ENCODE measurements at places on chromosomes 12 and 14.

GRCh38 chr14:23550812-23551265 lies 726 bp downstream of the ZFHX2 start:
- no peaks in the 10 kb centered on the region for H3K36me3 ChIP-seq
- no peak overlapping the region for H3K27ac ChIP-seq
- H3K4me3 ChIP-seq: peak overlapping the region; percentile 74
- H3K27me3 ChIP-seq: peaks cover 14% of the 10 kb centered on the region

GRCh38 chr12:49524660-49525324 lies 14.0 kb upstream of the KCNH3 start:
- H3K27me3 ChIP-seq: no peaks in the 10 kb centered on the region
- H3K27ac ChIP-seq: no peak overlapping the region
- DNase-seq: no peak
- no peak overlapping the region for H3K4me3 ChIP-seq

GRCh38 chr12:109192358-109192757 lies 76.0 kb downstream of the ACACB start:
- H3K4me3 ChIP-seq: no peak overlapping the region
- no peaks in the 10 kb centered on the region for H3K36me3 ChIP-seq
- peak; percentile 31 for DNase-seq
- no peak overlapping the region for H3K27ac ChIP-seq

DNA sequence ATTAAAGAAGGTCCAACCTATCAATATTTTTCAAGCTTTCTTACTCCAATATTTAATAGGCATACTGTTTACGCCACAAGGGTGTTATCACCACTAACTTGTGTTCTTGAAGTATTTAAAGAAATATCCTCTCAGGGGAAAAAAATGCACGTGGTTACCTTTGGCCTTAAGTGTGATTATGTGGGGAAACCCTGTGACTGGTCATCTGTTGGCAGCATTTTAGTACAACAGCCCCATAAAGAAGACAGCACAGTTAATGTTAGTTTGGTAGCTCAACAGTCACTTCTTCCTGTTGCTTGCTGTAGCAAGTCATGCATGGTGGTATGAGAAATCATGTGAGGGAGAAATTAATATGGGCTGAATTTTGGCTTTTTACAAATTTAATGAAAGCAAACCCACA lies 1021.5 kb upstream of the TMEM132C start:
- H3K27me3 ChIP-seq: no peaks in the 10 kb centered on the region
- H3K4me3 ChIP-seq: no peak overlapping the region

DNA sequence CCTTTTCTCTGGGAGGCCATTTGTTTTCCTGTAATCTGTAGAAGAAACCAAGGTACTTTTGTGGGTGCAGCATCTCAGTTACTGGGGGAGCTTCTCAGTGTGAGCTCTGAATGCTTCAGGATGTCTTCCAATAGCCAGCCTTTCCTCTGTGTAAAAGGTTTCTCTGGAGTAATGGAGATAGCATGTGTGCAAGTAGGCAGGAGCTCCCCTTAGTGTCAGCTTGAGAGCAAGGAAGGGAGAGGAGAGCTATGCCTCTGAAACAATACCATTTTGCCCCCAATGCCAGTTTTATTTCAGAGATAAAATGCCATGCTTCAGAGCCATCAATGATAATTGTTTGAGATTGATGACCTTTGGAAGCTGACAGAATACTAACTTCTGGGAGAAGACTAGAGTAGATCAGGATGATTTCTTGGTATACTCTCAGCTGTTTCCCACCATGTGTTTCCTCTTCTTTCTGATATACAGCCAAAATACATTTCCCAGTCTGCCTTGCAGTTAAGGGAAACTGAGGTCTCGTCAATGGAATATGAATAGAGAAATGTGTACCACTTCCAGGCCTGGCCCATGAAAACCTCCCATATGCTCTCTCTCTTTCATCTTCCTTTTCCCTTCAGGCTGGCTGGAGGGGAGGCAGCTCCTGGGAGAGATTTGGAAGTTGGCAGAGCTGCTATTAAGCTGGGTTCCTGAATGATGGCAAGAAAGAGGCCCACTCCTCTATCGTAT lies 125.7 kb downstream of the CRADD start:
- peaks cover 13% of the 10 kb centered on the region for H3K4me1 ChIP-seq
- no peaks in the 10 kb centered on the region for H3K27me3 ChIP-seq
- H3K4me3 ChIP-seq: no peak overlapping the region
- no peaks in the 10 kb centered on the region for H3K36me3 ChIP-seq

DNA sequence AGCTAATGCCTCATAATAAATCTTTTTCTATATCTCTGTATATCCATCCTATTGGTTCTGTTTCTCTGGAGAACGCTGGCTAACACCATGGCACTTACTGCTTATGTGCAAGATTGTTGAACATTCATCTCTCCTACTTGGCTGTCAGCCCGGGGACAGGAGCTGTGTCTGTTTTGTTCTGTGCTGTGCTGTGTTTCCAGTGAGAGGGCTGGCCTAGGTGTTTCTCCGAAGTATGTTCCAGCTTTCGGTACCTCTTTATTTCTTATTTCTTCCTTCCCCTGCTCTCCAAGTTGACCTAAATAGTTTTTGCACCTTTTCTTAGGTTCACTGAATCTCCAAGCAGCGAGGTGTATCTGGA lies 18.8 kb upstream of the NR4A1 start:
- peak; percentile 89 for DNase-seq
- H3K4me3 ChIP-seq: peak overlapping the region; percentile 55
- peak overlapping the region; percentile 80 for H3K27ac ChIP-seq

DNA sequence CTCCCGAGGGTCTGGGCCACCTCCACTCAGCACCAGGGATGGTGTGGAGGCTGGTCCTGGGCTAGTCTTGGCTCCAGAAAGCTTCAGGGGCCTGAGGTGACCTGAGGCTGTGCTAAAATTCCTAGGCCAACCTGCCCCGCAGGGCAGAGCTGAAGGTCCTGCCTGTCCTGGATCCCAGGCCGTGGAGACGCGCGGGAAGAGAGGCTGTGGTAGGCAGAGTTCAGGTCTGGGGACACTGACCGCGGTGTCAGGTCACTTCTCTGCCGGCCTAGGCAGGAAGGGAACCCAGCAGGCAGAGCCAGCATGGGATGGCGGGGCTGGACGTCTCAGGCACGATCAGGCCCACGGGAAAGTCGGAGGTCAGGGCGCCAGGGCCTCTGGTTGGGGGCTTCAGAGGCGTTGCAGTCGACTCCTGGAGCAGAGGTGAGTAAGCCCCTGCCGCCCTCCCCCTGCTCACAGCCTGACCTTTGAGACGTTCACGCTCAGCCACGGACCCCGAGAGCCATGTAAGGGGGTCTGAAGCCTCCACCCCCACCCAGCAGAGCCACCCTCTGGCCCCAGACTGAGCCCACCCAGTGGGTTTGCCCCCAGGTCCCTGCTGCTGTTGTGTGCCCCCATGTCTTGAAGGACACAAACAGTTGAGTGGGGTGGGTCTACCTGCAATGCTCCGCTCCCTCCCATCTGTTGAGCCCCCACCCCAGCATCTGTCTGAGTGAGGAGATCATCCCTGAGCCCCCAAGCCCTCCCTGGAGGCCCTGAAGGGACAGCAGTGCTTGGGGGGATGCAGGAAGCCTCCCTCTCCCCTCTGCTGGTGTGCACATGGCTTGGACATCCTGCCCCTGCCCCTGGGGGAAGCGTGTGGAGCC lies 142.7 kb downstream of the KIF26A start:
- DNase-seq: no peak
- no peak overlapping the region for H3K4me3 ChIP-seq
- no peaks in the 10 kb centered on the region for H3K4me1 ChIP-seq
- H3K36me3 ChIP-seq: no peaks in the 10 kb centered on the region

DNA sequence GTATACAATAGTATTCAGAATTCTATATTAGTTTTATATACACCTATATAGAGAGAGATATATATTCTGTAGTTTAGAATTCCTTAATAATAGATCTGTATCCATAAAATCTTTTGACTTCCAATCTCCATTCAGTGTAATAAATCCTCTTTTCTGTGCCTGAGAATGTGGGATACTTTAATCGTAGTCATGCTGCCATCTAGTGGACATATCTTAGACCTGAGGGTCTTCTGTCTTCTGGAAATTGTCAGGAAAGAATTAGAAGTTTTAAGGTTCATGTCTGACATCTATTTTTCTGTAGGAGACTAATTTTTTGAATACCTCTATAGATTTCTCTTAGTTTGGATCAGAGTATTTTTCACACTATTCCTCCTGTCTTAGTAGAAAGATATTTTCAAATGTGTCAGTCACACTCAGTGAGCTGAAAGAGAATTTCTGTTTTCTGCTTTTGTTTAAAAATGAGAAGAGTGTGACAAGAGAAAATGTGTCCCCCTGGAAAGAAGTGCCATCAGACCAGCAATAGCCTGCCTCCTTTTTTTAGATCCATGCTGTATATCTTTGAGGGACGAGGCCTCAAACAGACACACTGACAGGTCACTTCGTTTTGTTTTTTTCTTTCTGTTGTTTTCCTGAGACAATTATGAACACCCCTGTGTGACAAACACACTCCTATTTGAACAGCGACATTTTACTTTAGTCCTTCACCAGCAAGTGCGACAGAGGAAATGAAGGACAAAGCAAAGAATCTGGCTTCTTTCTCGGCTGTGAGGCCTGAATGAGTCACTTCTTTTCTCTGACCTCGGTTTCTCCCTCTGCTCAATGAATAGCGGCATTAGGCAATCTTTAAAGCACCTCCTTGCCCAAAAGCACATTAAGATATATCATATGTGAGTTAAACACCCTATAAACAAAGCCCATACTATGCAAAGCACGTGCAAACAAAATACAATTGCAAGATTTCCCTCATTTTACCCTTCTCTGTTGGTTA lies 96.3 kb downstream of the GALC start:
- no peaks in the 10 kb centered on the region for H3K27me3 ChIP-seq
- H3K36me3 ChIP-seq: no peaks in the 10 kb centered on the region
- no peak overlapping the region for H3K4me3 ChIP-seq
- H3K27ac ChIP-seq: no peak overlapping the region
- no peaks in the 10 kb centered on the region for H3K4me1 ChIP-seq

GRCh38 chr12:16238661-16239060 lies 38.8 kb downstream of the SLC15A5 start:
- no peaks in the 10 kb centered on the region for H3K4me1 ChIP-seq
- no peak overlapping the region for H3K27ac ChIP-seq
- H3K4me3 ChIP-seq: no peak overlapping the region
- H3K27me3 ChIP-seq: no peaks in the 10 kb centered on the region

- H3K4me1 ChIP-seq: no peaks in the 10 kb centered on the region
- no peak overlapping the region for H3K27ac ChIP-seq
- DNase-seq: no peak
- no peaks in the 10 kb centered on the region for H3K27me3 ChIP-seq
- no peak overlapping the region for H3K4me3 ChIP-seq
- no peaks in the 10 kb centered on the region for H3K36me3 ChIP-seq
Measured at GRCh38 chr12:1107669-1108068, 116.6 kb downstream of the ERC1 start.

All from fibroblast of lung (primary cell).